ENCODE measurements at places on chromosomes 2 and 18.

GRCh38 chr2:55901941-55902340 is 21.6 kb downstream of the EFEMP1 start:
- DNase-seq = no peak

DNA sequence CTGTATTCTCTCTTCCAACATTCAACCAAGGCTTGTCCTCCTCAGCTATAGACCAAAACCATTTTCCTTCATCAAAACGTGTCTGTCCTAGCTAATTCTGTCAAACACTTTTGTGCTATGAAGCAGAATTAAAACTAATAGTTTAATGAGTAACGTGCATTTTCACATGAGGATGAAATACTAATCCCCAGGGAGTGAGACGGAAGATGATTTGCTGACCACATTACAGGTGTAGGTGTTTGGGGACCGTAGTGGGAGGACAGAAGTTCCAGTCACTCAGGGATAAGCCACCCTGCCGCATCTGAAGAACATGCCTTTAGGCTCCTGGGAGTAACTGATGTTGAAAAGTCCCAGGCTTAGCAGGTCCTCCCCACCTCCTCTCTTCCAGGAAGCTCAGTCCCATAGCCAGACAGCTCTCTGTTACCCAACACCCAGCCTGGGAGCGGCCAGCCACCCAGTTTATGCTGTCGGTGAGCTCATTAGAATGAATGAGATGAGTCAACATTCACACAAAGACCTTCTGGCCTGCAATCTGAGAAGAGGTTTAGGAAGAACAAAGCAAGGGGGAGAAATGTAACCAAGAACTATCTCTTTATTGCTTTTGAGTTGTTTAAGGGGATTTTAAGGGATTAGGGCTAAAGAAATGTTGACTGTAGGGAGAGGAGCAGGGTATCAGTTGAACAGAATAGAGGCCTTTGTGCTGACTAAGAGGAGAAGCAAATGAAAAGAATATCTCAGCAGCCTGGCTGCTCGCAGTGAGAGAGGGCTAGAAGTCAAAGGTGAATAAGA is 122.5 kb downstream of the FOXI3 start:
- no peak for DNase-seq

DNA sequence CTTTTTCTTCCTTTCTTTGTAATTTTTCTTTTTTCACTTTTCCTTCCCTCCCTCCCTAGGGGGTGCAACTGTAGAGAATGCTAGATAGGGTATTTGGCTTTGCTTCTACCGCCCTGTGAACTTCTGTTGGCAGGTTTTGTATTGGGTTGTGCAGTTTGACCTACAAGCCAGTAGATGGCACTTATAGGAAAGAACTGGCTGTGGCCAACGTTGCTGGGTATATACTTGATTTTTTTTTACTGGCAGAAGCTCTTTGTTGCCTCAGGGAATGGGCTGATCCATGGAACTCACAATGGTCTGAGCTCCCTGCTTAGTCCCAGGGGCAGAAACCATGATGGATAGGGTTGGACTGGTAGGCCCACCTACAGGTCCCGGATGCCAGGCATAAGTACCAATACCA is 1019.5 kb upstream of the LRRTM1 start:
- no peak for DNase-seq

GRCh38 chr2:226478109-226478809 is 321.4 kb downstream of the IRS1 start:
- no peak for DNase-seq

DNA sequence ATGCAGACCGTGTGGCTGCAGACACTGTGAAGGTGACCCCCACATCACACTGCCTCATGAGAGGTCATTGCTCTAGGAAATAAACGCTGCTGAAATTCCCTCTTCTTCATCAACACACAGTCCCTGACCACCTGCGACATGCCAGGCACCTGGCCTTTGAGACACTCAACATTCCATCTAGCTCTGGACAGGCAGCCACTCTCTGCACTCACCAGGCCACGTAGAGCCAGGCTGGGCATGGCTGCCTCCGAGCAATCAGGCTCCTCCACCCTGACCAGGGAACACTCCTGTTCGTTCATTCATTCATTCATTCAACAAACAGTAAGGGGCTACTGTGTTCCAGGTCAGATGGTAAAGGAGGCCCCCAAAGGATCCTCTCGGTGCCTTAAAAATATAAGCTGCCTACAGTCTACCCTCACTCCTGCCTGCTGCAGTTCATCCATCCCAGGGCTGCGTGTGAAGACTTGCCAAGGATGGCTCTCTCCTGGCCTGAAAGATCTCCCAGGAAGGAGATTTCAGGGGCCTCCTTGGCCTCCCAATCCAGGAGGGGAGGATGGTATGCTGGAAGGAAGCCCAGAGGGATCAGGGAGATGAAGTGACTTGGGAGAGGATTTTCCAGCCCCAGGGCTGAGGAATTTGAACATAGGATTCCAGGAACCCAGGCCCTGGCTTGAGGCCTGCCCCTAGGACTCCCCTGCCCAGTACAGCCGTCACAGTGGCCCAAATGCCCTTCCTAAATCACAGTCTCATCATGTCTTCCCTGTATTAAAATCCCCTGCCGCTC is 66.7 kb downstream of the TNS1 start:
- no peak for DNase-seq

GRCh38 chr2:238591732-238592131 is 165.0 kb downstream of the ASB1 start:
- no peak for DNase-seq

- DNase-seq = no peak
Measured at GRCh38 chr18:27164905-27165304, 20.2 kb downstream of the CHST9 start.

DNA sequence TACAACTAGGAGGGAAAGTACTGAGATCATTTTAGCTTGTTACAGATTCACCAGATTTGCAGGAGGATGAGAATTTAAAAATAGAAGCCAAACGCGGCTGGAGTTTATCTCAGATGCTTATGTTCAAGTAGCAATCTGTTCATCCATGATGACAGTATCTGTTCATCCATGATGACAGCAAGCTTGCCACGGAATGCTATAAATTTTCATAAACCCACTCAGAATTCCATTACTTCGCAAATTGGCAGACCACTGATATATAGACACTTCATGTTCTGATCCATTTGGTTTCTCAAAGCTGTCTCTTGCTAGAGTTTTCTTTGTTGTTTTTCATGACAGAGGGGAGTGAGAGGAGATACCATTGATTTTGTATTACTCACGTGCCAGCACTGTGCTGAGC is 84.2 kb downstream of the GAREM1 start:
- DNase-seq = no peak

DNA sequence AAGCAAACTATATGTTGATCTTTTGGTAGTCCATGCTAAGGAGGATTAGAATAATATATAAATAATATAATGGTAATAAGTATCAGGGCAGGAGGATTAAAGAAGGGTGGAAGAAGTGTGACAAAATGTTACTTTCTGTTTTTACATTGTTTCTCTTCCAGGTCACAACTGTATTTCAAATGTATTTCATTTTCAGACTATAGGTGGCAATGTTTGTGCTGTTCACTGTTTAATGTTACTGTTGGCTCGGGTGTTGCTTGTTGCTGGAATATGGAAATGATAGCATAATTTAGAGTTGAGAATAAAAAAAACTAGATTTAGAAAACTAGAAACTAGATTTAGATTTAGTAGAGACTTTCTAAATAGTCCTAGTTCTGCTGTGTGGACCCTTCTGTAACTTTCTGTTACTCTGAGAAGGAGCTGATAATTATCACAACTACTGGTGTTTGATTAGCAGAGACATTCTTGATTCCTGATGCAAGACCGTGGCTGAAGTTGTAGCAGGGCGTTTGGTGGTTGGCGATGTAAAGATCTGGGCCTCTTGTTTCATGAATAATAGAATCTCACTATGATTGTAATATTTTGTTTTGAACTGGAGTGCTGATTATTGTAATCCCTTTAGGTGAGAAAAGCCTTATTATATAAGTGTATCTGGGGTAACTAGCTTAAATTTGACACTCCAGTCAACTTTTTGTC is 7.9 kb downstream of the NEDD4L start:
- DNase-seq = no peak

DNA sequence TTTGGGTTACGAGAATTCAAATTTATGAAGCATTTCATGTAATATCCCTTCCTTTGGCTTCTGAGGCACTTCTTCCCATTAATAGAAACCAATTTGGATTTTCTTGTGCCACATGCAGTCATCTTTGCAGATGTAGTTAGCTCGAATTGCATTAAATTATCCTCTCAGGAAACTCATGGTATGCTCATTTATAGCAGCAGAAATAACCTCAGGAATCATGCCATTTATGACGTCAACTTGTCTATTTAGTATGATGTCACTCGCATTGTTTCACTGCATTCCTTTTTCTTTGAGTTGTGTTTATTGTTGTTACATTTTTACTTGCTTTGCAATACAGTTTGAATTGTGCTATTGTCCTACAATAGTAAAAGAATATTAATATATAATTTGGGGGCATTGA is 163.8 kb downstream of the RBM43 start:
- no peak for DNase-seq

- DNase-seq = no peak
Measured at GRCh38 chr2:176117162-176117822, 714 bp downstream of the HOXD10 start.

DNA sequence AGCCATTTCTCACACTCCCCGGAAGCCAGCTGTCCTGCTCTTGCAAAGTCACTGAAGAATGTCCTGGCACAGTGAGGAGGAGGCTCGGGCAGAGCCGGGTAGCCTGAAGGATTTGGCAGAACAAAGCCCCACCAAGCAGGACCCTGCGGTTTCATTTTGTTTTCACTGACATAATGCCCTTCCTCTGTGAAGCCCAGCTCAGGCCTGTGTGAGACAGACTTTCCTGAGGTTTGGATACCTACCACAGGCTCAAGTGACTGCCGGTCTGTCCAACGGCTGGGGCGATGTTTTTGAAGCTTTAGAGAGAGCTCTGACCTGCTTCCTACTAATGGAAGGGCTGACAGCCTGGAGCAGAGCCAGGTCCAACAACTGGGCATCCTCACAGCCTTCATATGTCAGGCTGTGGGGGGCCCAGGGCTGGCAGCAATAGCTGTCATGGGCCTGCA is 99.8 kb upstream of the FZD7 start:
- DNase-seq = no peak

DNA sequence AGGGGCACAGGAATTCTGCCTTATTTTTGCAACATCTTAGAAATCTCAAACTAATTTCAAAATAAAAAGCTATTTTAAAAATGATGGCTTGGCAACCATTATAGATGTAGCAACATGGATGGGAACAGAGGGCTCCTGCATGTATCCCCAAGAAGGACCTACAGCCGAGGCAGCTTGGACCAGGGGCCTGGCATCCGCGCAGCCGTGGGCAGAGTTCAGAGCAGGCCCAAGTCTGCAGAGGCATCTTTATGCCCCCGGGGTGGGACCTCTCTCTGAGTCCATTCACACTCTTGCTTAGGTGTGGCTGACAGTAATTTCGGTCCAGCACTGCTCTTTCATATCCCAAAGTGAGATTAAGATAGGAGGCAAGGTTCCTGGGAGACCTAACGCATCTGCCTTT is 425.8 kb upstream of the MYT1L start:
- no peak for DNase-seq

DNA sequence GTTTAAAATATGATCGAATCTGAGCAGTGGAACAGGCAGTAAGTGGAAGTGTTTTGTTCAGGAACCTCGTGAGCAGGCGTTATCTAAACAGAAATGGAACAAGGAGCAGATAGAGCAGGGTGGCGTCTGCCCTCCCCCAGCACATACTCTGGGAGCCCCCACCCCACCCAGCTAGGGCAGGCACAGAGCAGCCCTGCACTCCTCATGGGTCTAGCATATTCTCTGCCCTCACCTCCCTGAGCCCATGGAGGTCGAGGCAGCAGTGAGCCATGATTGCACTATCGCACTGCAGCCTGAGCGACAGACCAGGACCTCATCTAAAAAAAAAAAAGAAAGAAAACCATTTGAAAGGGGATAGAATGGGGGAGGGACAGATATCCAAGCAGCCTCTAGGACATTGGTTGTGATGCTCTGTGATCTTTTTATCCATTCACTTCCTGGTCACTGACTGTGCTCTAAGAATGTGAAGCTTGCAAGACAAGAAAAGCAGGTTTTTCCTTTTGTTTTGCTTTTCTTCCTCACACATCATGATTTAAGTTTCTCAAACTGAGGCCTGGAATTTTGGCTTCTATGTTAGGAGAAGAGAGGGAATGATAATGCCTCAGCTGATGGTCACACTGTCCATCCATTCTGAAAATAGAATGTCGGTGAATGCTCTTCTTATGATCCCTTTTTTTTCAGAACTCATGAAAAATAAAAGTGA is 3.1 kb downstream of the MLPH start:
- DNase-seq = no peak

GRCh38 chr18:70382017-70382416 is 93.2 kb downstream of the SOCS6 start:
- DNase-seq = no peak

DNA sequence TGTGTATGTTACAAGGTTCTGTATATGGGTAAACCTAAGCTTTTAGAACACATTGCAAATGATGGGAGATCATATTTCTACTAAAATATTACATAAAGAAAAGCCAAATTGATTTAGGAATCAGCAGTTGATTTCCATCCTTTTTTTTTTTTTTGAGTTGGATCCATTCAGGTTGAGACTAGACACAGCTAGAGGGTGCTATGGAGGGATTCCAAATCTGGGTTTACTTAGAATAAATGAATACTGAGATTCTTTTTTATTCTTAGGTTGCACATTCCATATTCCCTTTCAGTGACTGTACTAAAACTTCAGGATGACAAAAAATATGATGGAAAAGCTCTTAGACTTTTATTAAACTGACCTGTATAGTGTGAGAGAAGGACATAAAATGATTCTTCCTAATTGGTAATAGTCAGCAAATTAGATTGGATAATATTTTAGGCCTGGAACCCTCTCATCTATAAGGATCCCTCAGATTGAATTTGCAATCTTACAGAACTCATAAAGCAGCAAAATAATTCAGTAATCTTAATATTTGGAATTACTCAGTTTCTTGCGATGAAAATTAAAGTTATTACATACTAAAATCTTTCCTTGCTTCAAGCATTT is 183.3 kb upstream of the SESTD1 start:
- no peak for DNase-seq

DNA sequence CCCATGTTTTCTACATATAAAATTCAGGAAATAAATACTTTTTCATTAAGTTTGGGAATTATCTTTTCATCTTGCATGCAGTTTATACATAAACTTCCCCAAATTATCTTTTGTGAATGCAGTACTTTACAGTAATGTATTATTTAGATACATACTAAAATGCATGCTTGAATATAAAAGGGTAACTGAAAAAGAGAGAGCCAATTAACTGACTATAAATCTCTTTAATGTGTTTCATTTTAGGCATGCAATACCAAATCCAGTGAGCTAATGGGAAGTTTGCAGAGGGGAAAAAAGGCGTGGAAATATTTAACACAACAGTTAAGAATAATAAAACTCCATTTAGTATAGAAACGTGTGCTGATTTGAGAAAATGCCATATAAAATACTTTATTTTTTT is 39.2 kb downstream of the COL4A4 start:
- DNase-seq = no peak

GRCh38 chr2:178275600-178275999 is 81.3 kb downstream of the OSBPL6 start:
- DNase-seq = no peak

DNA sequence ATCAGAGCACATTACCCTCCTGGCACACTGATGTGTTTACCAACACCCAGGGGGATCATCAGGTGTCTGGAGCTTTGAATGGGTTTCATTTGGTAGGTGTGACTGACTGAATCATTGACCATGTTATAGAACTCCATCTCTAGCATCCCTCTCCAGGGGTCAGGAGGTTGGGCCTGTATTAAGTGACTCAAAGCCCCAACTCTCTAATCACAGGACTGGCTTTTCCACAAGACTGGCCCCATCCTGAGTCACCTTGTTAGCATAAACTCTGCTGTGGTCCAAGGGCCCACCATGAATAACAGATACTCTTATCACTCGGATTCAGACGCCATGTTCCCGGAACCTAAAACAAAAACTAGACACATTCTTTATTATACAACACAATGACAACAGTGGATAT is 125.9 kb upstream of the NDUFV2 start:
- DNase-seq = no peak

Data from thymus (tissue), 14 donors.